ENCODE measurements at places on chromosomes 2 and 18. TPM values are rescaled to one million over a fixed set of nuclear protein-coding genes. Genes with fewer than 3 reads are reported as not detected.

The KCNE4 gene
- 12.5 TPM for polyA plus RNA-seq

The FMNL2 gene
- polyA plus RNA-seq, result 22.0 TPM

The KYNU gene
- polyA plus RNA-seq, result 4.0 TPM

The TUBA3D gene
- polyA plus RNA-seq, result not detected

The ASPRV1 gene
- 0.11 TPM for polyA plus RNA-seq

The TNFAIP6 gene
- 16.6 TPM for polyA plus RNA-seq

The GAREM1 gene
- polyA plus RNA-seq, result 3.4 TPM

The RESP18 gene
- not detected for polyA plus RNA-seq

DNA sequence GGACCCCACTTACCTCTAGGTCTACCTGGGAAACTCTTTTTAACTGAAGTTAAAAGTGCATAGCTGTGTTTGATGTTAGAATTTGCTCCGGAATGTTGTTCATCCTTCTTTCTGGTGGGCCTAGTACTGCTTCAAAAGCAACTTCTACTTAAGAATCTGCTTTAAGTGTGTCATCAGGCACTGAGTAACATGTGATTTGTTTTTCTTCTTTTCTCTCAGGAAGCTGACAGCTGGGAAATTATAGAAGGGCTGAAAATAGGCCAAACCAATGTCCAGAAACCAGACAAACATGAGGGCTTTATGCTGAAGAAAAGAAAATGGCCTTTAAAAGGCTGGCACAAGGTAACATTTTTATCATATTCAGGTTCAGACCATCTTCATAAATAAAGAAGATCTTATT, 122.9 kb downstream of the PRKRA start:
- DNase-seq, result peak; percentile 37

DNA sequence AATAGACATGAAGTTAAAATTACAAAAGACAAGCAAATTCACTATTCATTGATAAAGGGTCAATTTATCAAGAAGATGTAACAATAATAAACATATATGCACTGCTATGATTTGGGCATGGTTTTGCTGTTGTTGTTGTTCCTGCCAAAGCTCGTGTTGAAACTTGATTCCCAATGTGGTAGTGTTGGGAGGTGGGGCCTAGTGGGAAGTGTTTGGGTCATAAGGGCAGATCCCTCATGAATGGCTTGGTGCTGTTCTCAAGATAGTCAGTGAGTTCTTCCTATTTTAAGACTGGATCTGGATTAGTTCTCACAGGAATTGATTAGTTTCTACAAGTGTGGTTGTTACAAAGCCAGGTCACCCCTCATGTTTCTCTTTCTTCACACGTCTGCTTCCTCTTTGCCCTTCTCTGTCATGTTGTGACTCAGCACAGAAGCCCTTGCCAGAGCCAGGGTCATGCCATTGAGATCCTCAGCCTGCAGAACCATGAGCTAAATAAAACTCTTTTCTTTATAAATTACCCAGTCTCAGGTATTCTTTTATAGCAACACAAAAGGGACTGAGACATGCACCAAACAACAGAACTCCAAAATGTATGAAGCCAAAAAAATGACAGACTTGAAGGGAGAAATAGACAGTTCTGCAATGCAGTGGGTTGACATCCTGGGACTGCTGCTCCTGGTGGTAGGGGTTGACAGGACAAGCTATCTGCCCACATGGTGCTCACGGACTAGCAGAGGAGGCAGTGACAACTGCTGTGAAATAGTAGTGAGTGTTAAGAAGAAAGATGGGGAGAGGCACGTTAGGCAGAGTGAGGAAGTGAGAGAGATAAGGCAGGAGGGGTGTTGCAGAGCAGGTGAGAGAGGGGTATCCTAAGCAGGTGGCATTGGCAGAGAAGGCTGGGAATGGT, 18.6 kb upstream of the SKA1 start:
- no peak for DNase-seq

DNA sequence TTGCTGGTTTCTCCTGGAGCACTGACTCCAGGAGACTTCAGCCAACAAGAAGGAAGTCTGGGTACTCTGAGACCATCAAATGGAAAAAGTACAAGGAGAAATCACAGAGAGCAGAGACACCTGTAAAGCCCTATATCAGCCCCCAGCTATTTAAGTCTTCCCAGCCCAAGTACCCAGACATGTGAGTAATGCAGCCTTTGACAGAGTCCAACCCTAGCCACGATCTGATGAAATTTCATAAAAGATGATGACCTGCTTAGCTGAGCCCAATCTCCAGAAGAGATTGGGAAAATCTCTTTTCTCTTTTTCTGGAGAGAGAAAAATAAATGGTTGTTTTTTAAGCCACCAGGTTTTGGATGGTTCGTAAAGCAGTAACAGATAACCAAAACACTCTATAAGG, 196.6 kb downstream of the NBAS start:
- DNase-seq, result no peak

DNA sequence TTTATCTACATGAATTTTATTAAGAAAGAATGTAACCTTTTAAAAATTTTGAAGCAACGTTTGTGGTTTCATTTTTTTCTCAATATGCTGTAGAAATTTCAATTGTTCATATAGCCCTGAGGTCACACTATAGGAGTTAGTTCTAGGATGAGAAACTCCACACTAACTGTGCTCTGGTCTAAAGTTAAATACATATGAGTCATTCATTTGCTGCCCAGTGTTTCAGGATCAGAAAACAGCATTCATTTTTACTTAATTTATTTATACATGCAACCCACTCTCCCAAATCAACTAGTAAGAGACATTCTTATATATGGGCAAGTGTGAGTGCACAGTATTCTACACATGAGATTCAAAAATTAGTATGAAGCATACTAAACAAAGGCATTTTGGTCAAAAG, 137.9 kb downstream of the DOCK10 start:
- DNase-seq, result no peak

DNA sequence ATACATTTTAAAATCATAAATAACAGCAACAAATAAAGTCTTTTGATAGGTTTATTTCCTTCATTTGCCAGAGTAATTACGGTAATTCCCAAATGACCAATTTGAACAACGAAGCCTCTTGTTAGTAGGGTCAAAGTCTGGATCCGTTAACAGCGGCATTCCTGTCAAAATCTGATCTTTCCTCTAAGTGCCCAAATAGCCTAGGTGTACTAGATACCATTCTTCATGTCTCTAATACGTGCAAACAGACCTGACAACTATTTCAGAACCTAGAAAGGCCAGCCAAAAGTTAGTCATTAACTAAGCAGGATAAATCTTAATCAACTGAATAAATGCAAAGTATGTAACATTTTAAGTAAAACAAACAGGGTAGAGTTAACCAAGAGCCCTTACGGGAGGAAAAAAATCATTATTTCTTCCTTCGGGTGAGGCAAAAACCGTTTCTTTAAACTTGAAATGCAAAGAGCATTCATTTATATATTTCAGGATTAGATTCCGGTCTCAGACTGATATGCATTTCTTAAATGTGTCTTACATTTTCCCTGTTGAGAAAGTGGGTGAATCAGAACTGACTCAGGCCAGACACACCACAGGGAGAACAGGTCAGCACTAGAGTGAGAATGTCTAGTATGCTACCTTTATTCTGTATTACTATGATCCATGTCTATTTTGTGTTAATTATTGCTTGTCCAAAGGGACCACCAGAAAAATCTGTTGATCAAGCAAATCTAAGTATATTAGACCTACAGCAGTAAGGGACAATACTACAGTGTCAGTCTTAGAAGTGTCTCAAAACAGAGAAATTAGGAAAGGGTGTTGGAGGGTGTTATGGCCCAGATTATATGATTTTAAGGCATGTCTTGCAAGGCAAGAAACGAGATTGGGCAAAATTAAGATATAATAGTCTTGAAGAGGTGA, 141.5 kb upstream of the NDUFV2 start:
- no peak for DNase-seq

GRCh38 chr18:41703744-41704530, 251.1 kb upstream of the PIK3C3 start:
- no peak for DNase-seq

DNA sequence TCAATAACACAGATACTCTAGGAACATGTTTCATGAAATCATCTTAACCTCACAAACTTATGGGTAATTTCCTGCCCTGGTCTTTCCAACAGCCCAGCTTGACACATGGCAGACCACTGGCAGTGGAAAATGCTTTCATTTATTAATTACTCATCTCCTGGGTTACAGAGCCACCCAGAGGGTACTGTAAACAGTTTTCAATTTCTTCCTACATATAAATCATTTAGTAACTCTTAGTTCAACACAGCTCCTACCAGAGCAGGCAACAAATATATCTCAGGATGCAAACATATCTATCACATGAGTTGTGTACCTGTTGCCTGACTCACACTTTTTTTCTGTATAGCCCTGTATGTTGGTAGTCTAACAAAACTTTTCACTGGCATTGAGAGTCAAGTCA, 99.2 kb upstream of the VRK2 start:
- DNase-seq, result no peak

GRCh38 chr2:115161081-115161770, 718.8 kb downstream of the DPP10 start:
- DNase-seq, result no peak

- no peak for DNase-seq
Measured at GRCh38 chr2:241036964-241037421, 38.6 kb downstream of the SNED1 start.

DNA sequence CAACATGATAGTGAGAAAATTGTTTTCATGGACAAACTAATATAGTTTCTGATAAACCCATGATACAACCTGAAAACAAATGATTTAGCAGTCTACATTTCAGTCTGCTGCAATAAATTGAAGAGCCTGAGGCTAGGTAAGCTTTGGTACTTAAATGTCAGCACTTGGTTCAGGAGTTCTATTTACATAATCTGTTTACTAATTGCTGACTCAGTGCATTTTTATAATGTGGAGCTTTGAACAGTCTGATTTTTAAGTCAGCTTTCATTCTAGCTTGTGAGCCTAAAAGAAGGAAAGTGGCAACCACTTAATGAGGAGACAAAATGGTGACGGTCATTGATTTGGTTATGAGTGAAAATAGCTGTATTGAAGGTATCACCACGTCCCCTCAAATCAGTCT, 488.6 kb downstream of the CPS1 start:
- no peak for DNase-seq

DNA sequence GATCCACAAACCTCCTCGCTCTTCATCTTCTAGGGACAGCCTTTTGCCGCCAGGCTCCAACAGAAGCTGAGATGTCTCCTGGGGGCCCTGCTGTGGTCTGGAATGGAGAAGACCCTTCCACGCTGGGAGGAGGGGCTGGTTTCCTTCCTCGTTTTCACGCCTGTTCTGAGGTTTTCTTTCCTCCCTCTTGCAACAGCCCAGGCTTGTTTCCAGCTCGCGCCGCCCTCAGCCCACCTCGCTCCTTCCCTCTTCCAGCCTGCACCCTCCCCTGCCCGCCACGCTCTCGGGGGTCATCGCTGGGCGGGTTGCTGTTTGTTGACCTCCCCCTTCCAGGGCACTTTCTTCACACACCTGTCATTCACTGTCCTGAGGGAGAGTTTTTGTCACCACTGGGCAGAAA, 55.4 kb downstream of the VAPA start:
- no peak for DNase-seq
